Fibroblast of skin of right biceps (primary cell): ENCODE measurements at places on chromosomes 3 and 15.
A peak's percentile ranks its signal among the peaks of the same experiment; 100 is the strongest.

GRCh38 chr3:107877936-107878335 is 212.9 kb downstream of the CD47 start:
- no peak for DNase-seq

GRCh38 chr3:186152889-186153292 is 44.0 kb upstream of the ETV5 start:
- no peak for DNase-seq

GRCh38 chr3:3307491-3307890 is 128.0 kb upstream of the CRBN start:
- DNase-seq = no peak

- DNase-seq = no peak
Measured at GRCh38 chr15:86483936-86484335, 404.3 kb downstream of the AGBL1 start.

GRCh38 chr3:188214442-188214841 is 60.5 kb downstream of the LPP start:
- DNase-seq = no peak

GRCh38 chr15:73630921-73631362 is 2.2 kb downstream of the NPTN start:
- no peak for DNase-seq

DNA sequence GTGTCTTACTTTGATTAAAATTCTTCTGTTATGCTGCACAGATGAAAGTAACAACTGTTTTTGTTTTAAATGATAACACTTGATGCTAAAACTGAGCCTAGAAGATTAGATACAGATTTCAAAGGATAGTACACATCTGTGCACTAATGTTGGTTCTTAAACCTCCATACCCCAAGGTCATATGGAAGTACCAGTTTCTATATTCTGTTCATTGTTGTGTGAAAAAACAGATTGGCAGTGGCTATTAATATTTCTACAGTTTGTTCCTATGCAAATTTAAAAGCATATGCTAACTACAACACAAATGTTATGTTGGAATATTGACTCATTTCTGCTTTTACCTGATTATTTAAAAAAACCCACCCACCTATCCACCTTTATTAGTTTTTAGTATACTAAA is 32.0 kb upstream of the GBE1 start:
- DNase-seq = no peak

DNA sequence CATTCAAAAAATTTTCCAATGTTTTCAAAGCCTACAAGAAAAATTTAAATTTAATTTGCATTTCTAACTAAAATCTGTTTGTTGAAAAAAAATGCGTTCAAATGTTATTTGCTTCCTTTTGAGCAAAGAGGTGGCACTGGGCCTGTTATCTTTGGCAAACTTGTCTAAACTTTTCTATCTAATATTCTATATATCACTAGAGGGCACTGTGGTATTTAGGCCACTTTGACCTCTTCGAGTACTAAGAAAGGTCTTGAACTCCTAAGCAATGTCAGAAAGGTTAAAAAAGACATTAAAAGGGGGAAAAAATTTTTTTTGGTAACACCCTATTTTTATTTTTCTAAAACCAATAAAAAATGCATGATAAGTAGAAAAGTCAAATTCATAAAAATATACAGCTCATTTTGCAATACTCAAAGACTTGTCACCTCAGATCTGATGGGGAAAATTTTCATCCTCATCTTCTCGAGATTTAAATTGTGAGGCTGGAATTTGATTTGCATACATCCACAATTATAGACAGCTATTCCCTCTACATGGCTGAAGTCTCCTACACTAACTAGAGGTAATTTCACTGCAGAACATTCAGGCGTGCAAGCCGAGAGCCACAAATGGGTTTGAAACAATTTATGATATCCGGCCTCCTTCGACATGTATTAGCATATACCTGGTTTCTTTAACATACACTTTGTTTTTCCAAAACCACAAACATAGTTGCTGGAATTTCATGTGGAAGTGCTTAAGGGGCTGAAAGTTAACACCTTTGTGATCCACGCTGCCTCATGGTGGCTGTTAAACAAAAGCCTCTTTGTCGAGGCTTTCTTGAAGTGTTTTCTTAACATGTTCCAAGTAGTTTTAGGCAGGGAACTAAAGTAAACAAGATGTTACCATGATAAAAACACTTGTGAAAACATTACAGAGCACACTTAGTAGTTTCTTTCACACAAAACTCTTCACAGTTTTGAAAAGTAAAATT is 576.4 kb downstream of the FOXP1 start:
- DNase-seq = no peak

DNA sequence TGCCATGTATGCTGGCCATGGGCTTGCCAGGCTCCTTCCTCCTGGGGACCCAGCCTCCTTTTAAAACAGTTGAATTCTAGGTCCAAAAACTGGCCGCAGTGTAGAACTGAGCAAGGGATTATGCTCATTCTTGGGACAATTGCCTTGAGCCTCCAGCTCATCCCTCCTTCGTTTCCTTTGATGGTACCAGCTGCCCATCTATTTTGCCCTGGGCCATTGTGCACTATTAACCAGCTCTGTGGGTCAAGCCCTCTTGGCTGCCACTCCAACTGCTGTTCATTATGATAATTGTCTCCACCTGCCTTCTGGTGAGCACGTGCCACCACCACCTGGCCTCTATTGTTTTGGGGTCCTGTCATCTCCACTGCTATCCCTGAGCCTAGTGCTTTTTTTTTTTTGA is 75.8 kb upstream of the SYN2 start:
- no peak for DNase-seq

DNA sequence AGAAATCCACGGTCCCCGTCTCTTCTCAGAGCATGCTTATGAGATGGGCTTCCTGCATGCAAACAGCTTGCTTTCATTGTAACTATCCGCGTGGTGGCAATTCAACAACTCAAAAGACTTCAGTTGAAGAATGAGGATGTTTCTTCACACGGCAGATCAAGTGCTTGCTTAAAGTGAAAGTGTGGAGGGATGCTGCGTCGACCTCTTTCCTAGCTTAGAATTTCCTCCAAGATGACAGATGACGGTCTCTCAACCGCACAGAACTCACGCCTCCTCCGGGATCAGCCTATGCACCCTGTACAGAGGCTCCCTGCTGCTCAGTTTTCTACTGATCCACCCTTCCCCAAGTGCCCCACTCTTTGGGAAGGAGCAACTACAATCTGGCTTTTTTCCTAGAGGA is 47.8 kb downstream of the PCSK6 start:
- DNase-seq = no peak

- no peak for DNase-seq
Measured at GRCh38 chr3:79765911-79766310, 1.9 kb downstream of the ROBO1 start.

GRCh38 chr3:151976211-151977050 is 103.0 kb downstream of the SUCNR1 start:
- peak; percentile 98 for DNase-seq

GRCh38 chr3:185677146-185677829 is 91.2 kb downstream of the SENP2 start:
- peak; percentile 72 for DNase-seq

- no peak for DNase-seq
Measured at GRCh38 chr3:172246107-172246844, 202.0 kb downstream of the GHSR start.

DNA sequence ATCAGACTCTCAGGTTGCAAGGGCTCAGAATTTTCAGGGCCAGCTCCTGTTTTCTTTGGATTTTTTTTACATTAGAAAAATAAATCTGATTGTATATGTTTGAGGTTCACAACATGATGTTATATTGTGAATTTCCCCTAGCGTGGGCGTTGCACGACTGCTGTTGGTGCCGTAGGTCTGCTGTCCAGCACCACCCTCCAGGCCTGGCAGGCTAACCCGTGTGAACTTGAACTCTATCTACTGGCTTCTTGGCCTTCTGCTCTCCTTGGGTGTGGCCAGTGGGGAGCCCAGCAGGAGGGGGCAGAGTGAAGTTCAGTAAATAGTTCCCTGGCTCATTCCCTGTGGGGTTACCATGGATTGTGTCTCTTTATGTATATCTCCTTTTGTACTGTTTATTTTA is 80.5 kb upstream of the RORA start:
- DNase-seq = no peak

DNA sequence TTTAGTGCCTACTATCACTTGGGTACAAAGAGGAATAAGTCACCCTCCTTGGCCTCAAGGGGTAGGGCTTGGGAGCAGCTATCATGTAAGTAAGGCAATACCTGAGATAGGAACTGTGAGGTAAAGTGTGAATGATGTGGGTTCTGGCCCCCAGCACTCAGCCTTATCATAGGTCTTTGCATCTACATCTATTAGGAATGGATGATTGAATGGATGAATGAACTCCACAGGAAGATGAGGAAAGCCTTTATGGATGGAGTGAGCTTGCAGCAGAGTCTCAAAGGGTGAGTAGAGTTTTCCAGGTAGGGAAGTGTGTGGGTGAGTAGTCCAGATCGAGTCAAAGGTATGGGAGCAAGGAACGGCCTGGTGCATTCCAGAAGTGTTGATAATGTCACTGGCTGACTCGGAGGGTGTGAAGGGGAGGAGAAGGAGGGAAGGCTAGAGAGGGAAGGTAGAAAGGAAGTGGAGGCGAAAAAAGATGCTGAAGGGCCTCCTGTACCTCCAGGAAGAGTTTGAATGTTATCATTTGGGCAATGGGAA is 13.1 kb upstream of the ABHD2 start:
- peak; percentile 14 for DNase-seq

- DNase-seq = no peak
Measured at GRCh38 chr3:25306705-25307104, 121.4 kb upstream of the RARB start.

DNA sequence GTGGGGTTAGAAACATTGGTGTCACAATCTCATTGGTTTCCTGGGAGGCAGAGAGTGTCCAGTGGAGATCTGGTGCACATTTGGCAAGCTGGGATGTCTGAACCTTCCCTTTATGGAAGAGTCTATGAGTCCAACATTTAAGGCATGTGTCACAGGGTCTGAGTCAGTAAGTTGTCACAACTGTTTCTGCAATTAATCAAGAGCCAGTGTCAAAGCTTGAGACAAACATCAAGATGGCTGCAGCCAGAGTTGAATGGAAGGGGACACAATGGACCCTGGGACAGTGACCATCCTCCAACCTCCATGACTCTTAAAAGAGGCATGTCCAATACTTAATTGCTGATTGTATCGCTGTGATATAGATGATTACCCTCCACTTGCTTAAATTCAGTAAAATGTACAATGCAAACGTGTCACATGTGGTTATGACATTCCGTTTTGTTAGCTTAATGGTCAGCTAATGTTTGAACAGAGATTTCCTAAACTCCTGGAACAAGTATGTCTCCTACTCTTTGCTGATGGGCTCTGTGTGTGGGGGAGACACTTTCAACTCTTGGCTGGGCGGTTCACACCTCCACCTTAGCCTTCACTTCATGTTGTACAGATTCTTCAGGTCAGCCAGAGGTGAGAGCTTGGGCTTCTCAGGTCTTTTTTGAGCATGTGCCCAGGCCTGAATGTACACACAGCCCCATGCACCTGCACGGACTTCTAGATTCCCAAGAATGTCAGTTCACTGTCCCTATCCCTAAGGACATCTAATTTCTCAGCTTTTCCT is 79.9 kb upstream of the PRR23E start:
- DNase-seq = no peak

GRCh38 chr3:99774467-99774866 is 43.2 kb upstream of the CMSS1 start:
- peak; percentile 94 for DNase-seq
